HCT116 (cell line): ENCODE measurements at places on chromosomes 12 and 14. TPM values are rescaled to one million over a fixed set of nuclear protein-coding genes. Genes with fewer than 3 reads are reported as not detected.

DNA sequence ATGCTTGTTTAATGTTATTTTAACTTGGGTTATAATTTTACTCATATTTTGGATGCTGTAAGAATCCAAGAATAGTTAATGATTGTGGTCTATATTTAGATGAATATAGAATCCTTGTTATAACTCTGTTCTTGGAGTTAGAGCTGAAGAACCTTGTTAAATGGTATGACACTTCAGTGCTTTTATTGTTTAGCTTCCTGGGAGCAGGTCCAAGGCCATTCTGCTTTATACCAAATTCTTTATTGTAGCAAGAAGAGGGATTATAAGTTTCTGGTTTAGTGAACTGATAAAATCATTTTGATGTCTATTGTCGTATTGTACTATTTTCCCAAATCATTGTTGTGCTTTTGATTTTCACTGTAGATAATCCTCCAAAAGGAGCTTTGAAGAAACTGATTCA is 69.4 kb downstream of the MIA2 start:
- DNase-seq, result no peak

MUCL1 gene
- total RNA-seq, result not detected

- DNase-seq, result no peak
These were observed 1035.0 kb downstream of the SLC16A7 start for GRCh38 chr12:60630796-60631195.

ENDOU gene
- total RNA-seq, result not detected

DNA sequence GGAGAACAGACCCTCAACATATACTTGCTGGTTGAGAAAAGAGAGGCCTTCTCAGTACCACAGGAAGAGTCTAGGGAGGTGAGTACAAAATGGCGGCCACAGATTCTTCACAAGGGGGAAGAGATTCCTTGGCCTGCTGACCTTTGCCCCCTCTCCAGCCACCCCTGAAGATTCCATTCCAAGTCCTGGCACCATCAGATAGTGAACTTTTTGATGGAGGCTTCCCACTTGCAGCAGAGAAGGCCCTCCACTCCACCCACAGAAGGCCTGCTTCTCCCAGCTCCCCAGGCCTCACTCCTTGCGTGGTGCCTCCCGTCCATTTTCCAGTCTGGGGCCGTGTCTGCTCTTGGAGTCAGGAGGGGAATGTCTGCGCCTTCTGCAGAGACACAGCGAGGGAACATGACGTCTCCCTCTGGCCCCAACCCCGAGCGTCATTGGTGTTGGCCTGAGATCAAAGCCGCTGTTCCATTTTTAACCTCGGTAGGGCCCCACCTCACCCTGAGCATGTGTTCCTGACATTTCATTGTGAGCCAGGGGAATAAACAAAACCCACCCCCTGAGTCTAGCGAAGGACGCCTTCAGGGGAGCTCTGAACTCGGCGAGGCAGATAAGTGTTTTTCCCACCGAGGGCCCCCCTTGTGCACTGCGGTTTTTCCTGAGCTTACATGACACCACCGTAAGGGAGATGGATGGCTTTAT is 268.7 kb upstream of the TBX3 start:
- DNase-seq, result no peak

TTC7B gene
- 70.6 TPM for total RNA-seq

SLCO1C1 gene
- not detected for total RNA-seq

- no peak for DNase-seq
These were observed 118.7 kb upstream of the CDKN3 start for GRCh38 chr14:54278087-54278486.

ING4 gene
- 17.9 TPM for total RNA-seq

DNA sequence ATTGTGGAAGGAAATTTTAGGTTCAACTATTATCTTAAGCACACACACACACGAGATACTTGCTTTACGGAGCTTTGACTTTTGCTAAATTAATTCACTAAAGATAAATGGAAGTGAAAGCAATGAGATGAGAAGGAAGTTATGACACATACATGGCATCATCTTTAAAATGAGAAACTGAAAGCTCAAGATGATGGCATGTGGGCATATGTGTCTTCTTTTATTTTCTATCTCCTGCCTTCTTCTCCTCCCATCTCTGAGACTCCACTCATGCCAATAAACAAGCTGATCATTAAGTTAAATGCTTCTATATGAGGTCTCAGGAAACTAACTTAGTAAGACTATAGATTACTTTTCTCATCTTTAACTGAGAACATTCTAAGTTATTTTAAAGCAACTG is 216.7 kb downstream of the MED13L start:
- no peak for DNase-seq

- no peak for DNase-seq
These were observed 155.1 kb downstream of the CALM1 start for GRCh38 chr14:90551733-90552464.

LBHD2 gene
- total RNA-seq, result not detected

- DNase-seq, result no peak
These were observed 122.5 kb upstream of the BCAT1 start for GRCh38 chr12:25071366-25071765.
